BJ (cell line): ENCODE measurements at places on chromosomes 7 and 10.

- peak; percentile 55 for DNase-seq
Measured at GRCh38 chr7:16028103-16028502, 341.6 kb upstream of the MEOX2 start.

- no peak for DNase-seq
Measured at GRCh38 chr10:88896372-88896993, 16.4 kb downstream of the STAMBPL1 start.

GRCh38 chr7:20401861-20402746 is 71.4 kb downstream of the ITGB8 start:
- no peak for DNase-seq

DNA sequence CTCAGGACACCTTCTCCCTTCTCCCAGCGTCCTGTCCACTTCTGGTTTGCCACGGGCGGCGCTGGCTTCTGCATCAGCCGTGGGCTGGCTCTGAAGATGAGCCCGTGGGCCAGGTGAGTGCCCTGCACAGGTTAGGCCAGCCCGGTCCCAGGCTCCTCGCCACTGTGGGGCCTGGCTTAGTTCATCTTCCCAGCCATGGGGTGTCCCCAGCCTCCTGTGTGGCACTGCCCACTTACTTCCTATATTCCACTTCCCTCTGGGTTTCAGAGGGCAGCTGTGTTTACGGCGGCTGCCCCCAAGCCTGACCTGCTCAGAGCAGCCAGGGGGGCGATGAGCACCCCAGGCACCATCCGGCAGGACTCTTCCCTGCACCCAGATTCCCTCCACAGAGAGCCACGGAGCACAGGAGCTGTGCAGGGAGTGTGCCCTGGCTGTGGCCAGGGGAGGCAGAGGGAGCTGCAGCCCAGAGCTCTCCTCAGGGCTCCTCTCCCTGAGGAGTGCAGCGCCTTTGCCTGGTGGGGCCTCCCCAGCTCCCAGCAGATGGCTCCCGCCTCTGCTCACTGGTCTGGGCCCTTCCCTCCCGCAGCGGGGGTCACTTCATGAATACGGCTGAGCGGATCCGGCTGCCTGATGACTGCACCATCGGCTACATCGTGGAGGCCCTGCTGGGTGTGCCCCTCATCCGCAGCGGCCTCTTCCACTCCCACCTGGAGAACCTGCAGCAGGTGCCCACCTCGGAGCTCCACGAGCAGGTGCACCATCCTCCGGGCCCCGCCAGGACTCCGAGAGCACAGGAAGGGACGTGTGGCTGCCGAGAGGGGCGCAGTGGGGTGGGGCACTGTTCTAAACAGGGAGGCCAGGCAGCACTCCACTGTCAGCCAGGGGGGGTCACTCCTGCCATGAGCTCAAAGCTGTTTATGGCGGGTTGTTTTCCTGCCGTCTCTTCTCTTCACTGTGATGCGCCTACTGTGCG is 6.4 kb downstream of the LFNG start:
- DNase-seq, result no peak

DNA sequence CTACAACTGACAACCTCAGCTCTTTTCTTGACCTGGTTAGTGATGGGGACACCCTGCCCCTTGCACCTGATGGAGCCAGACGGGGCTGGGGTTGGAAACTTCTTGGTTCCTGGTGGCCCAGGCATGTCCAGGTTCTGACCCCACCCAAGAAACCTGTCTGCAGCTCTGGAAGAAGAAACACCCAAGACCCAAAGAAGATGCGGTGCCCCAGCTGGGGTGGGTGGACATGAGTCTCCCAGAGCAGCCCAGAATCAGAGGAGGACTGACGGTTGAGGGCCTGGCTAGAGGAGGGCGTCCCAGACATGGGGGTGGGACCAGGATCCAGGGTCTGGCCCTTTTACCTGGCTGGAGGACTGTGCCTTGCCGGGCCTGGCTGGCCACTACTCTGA is 202.4 kb downstream of the GLRX3 start:
- DNase-seq, result no peak

- DNase-seq, result no peak
Measured at GRCh38 chr10:61346796-61347413, 106.3 kb downstream of the TMEM26 start.

GRCh38 chr7:138658889-138659288 is 42.3 kb downstream of the SVOPL start:
- no peak for DNase-seq

- no peak for DNase-seq
Measured at GRCh38 chr7:157896774-157897555, 560.2 kb downstream of the DNAJB6 start.

DNA sequence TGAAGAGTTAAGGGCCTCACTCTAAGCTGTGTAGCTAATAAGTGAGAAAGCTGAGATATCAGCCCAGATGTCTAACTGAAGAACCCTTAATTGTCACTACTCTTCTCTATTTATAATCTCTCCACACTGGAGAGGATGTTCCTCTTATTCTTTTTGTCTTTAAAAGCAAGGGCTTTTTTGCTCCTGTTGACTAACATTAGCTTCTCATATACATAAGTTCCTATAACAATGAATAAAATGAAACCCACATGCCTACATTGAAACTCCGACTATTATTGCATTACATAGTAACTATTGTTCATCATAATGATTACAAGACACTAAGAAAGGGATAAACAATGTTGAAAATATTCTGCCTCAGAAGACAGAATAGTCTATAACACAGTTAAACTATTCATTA is 67.1 kb downstream of the GNAT3 start:
- DNase-seq, result no peak

DNA sequence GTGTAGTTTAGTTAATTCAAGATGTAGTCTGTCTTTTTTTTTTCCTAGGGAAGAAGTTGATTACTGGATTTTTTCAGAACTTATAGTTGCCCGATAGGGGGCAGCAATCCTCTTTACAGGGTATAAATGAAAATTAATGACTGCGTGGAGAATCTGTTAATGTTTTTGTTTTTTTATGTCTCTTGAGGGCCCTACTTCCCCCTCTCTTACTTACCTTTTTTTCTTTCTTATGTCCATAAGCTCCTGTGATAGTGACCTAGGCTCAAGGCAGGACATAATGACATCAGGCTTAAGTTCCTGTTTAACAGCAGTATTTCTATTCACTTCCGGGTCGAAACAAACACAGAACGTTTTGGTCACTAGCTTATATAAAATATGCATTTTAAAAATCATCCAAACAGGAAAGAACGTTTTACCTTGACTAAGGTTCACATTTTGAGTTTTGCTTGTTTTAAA is 18.8 kb downstream of the CDC123 start:
- no peak for DNase-seq

DNA sequence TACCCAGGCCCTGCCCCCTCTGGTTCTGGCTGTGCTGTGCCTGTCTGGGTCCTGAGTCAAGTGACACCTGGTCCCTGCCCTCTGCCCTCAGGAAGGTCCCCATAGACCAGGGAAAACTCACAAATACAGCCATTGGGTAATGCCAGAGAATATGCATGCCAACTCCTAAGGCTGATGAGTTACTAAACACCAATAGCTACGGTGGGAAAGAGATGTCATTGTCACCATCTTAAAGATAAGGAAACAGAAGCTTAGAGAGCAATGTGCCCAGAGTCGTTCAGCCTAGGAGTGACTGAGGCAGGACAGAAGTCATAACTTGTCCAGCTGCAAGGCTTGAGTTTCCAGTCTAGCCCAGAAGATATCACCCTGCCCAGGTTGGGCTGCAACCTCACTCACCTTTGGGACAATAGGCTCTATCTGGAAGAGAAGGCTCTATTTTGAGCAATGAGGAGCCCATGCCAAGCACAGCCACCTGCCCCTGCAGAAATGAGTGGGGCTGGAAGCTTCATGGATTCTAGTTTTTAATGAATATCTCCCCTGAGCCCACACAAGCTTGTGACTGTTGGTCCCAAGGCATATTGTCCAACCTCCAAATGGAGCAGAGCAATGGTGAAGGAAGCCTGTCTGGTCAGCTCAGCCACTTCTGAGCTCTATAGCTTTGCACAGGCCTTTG is 42.6 kb downstream of the ZNF273 start:
- DNase-seq, result no peak
